ENCODE measurements at places on chromosomes 5 and 9.

GRCh38 chr9:18324928-18325745 lies 148.8 kb upstream of the ADAMTSL1 start:
- DNase-seq: peak; percentile 3

DNA sequence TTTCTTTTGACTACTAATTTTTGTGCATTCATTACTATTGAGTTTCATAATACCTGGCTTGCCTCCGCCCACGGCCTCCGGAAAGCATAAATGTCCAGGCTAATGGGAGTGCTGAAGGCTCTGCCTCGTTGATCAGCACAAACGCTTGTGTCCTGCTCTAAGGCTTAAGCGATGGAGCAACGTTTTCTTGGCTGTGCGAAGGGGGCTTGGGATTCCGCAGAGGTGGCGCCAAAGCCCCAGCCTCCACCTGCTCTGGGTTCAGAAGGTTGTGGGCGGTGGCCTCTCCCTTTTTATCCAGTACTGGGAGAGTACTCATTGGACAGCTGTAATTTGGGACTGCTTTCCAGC lies 19.7 kb downstream of the ANXA2R start:
- peak; percentile 77 for DNase-seq

DNA sequence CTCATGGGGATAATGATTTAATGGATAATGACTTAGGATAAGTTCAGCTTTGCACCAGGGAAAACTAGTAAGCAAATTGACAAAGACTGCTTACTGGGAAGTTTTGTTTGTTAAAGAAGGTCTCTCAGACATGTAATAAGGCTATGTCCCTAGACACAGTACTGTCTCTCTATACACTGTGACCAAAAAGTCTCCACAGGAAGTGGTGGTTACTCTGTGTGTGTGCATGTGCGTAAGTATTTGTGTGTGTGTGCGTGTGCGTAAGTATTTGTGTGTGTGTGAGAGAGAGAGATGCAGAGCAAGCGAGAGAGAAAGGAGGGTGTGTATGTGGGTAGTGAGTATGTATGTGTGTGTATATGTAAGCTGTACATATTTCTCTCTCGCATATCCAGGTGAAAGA lies 229.6 kb downstream of the GLIS3 start:
- no peak for DNase-seq

GRCh38 chr9:71306134-71306533 lies 184.7 kb upstream of the TRPM3 start:
- DNase-seq: no peak

DNA sequence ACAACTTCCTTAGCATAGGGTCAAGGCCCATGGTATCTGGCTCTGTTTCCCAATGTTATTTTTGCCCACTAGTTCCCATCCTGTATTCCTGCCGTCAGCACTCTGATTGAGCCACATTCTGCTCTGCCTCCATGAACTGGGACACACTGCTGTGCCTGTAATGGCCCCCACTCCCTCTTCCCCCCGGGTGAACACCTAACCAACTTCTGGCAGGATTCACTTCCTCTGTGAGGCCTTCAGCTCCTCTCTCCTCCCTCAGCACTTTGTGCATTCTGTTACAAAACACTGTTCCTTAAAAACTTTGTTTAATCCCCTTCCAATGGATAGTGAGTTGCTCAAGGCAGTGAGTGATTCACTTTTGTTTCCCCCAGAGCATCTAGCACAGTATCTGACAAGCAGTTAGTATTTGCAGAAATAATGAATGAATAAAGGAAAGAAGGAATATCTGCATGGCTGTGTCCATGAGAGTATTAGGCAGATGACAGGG lies 183.6 kb downstream of the EFNA5 start:
- DNase-seq: no peak

- no peak for DNase-seq
Measured at GRCh38 chr5:72559866-72560766, 52.9 kb upstream of the ZNF366 start.

DNA sequence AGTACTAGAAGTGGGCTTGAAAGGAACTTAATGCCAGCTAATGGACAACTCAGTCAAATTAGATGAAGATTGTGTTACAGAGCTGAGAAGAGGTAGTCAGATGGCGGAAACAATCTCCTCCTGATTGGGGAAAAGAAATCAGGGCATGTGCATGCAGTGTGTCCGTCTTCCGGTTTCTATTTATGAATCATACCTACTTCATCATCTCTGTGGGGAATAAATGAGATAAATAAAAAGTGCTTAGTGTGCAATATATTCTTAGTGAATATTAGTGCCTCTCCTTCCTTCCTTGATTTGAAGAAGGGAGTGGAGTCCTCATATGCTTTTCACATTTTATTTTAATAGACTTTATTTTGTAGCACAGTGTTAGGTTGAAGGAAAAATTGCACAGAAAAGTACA lies 108.7 kb upstream of the NFIL3 start:
- DNase-seq: no peak

- DNase-seq: peak; percentile 15
Measured at GRCh38 chr9:94056442-94056974, 27.8 kb upstream of the PTPDC1 start.

GRCh38 chr5:90014420-90014819 lies 395.1 kb downstream of the CETN3 start:
- no peak for DNase-seq

DNA sequence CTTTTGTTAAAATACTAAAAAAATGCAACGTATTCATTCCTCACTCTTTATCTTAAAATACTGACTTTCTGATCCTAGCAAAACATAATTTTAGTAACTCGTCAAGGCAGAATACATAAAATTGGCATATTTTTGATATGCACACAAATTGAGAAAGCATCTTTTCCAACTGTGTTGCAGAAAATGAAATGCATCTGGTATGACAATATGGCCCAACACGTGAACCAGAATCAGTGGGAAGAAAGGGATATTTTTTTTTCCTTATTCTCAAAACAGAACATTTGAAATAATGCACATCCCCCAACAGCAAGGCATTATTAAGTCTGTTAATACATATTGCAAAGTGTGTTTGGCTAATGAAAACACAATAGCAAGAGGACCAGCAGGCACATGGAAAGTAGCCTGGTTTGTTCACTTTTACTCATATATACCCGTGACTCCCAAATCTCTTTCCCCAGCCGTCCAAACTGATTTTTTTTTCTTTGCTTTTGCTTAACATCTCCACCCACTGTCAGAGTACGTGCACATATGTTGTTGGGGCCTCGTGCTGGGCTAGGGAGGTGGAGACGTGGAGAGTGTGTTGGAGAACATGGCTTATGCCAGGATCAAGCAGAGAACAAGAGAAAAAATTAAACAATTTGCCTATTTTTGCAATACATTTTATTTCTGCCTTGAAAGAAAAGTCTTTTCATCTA lies 4.3 kb downstream of the MCTP1 start:
- no peak for DNase-seq

DNA sequence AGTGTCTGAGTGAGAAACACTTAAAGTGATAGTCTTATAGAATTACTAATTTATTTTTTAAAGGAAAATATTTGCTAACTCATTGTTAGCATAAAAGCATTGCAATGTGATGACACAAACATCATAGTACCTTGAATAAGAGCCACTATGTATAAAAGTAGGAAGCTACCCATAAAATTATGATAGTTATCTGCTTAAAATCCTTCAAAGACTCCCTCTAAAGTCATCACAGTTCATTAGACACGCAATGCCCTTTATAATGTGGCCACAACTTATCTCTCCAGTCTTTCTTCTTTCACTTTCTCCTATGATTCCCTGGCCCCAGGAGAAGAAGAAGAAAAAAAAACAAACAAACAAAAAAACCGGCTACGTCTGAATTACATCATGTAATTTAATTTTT lies 1144.0 kb upstream of the NUDT12 start:
- DNase-seq: no peak

- no peak for DNase-seq
Measured at GRCh38 chr5:33679791-33680190, 212.0 kb downstream of the ADAMTS12 start.

GRCh38 chr5:158084292-158084691 lies 225.3 kb upstream of the CLINT1 start:
- no peak for DNase-seq

- no peak for DNase-seq
Measured at GRCh38 chr9:19104515-19105282, 2.0 kb upstream of the HAUS6 start.

- DNase-seq: no peak
Measured at GRCh38 chr9:105204416-105204815, 40.0 kb upstream of the SLC44A1 start.

- no peak for DNase-seq
Measured at GRCh38 chr9:126618585-126619360, 5.0 kb downstream of the LMX1B start.

GRCh38 chr9:88379352-88379751 lies 8.9 kb upstream of the SPIN1 start:
- no peak for DNase-seq

GRCh38 chr5:175275097-175275496 lies 168.9 kb downstream of the DRD1 start:
- DNase-seq: no peak

DNA sequence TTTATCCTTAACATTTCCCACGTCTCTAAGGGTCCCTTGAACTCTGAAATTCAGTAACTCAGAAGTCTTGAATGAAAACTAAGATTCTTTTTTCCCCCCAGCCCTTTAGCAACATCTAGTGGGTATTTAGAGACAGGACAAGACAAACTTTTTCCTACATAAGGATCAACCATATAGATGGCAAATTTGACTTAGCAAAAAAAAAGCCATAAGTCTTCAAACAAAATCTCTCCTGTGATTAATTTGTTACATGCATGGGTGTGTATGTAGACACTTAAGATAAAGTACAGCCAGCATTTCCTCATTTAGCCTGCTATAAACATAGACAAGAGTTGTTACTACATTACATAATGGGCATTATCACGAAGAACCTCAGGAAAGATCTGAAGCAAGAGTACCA lies 29.1 kb upstream of the ANKRD31 start:
- DNase-seq: peak; percentile 64

DNA sequence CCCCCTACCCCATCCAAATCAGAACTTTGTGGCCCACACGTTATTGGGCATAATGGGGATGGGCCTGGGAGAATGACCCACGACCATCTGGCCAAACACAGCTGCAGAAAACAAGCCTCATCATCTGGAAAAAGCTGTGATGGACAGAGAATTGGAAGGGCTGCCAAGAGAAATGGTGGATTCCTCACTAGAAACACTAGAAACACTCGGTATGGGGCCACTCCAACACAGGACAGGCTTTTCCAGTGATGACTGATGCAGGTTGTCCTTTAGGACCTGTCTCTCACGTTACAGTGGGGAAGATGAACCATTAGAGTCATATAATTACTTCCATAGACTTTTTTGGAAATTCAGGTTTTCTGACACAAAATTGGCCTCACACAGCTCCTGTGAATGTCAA lies 172.4 kb upstream of the TARS1 start:
- DNase-seq: no peak

GRCh38 chr9:129989740-129990139 lies 53.2 kb downstream of the FNBP1 start:
- no peak for DNase-seq

- DNase-seq: peak; percentile 56
Measured at GRCh38 chr9:133119846-133120500, 1.1 kb downstream of the RALGDS start.

- DNase-seq: no peak
Measured at GRCh38 chr9:77495834-77496671, 152.1 kb downstream of the GNA14 start.

- DNase-seq: no peak
Measured at GRCh38 chr5:43554497-43554896, 2.4 kb downstream of the PAIP1 start.

GRCh38 chr5:102090770-102091169 lies 205.3 kb downstream of the SLCO4C1 start:
- DNase-seq: peak; percentile 90

DNA sequence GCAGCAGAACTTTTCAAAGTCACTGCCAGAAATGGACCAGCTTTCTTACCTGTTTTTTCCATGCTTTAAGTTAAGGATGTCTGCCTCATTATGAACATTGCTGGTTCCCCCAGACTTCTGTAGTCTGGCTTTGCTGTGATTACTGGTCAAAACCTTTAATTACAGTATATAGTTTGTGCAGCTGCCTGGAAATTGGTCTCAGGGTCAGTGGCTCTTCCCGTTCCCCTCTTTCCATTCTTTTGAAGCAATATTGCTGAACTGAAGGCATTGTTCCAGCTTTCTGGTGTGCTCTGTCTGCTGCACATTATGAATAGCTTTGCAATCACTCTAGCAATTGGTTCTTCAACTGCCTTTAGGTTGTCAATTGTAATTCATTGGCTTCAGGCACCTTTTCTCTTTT lies 206.5 kb downstream of the ARL15 start:
- DNase-seq: no peak

DNA sequence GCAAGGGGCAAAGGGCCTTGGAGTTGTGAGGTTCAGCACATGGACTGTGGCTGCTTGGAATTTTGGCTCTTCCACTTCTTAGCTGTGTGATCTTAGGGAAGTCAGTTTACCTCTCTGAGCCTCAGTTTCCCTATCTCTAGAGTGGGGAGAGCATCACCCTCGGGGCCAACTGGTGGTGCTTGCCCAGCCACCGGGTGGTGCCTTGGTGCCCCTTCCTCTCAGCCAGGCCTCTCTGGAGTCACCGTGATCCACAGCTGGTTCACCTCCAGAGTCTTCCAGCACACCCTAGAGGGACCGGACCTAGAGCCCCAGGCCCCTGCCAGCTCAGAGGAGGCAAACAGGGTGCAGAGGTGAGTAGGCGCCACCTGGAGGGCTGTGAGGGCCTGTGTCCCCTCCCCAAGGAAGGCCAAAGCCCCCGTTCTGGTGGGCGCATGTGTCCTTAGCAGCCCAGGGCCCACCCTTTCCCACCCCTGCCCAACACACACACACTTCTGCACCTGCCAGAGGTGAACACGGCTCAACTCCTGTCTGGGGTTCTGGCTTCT lies 7.7 kb downstream of the ADGRD2 start:
- DNase-seq: no peak

GRCh38 chr5:179227229-179227579 lies 118.1 kb downstream of the ADAMTS2 start:
- no peak for DNase-seq

DNA sequence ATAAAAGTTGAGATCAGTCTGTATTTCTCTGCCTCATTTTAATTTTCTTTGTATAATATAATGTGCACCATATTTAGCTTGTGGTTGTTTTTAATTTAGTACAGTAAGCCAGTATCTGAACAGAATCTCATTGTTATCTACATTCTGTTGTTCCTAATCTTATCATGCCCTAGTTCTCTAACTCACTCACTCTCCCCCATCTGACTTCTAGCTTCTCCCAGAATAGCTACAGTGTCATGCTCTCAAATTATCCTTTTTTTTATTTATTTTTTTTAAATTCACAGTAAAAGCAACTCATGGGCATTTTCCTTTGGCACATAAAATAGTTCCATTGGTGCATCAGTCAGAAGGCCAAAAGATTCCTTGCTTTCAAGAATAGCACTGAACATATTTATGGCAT lies 156.6 kb downstream of the TRPM3 start:
- no peak for DNase-seq

GRCh38 chr9:92790542-92791527 lies 26.2 kb upstream of the BICD2 start:
- peak; percentile 79 for DNase-seq

GRCh38 chr9:98149422-98149821 lies 30.4 kb upstream of the TRIM14 start:
- DNase-seq: no peak

GRCh38 chr9:23324511-23324910 lies 501.5 kb downstream of the ELAVL2 start:
- DNase-seq: no peak

Data from DMS53 (cell line).